ENCODE measurements at places on chromosomes 16 and 17.
A peak's percentile ranks its signal among the peaks of the same experiment; 100 is the strongest.

DNA sequence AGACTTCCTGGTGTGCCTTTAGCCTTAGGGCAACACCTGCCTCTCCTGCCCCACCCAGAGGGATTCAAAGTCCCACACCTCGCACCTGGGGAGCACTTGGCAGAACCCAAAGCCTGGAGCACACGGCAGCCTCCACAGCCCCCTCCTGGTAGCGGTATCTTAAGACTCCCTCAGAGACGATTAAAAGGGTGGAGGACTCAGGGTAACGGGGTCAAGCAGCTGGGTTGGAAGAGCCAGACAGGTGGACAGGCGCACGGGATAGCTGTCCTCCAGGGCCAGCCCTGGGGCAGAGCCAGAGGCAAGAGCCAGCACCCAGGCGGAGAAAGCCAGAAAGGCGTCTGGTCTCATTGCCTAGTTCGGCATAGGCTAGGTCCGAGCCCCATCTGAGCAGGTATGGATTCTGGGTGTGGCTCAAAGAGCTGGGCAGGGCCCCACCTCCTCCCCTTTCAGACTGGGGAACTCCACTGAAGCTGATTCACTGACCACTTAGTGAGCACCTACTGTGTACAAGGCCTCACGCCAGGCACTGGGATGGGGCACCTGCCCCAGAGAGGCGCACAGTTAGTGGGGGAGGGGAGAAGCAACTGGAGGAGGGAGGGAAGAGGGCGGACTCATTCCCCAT lies 55.0 kb upstream of the MEAK7 start:
- no peak for DNase-seq

DNA sequence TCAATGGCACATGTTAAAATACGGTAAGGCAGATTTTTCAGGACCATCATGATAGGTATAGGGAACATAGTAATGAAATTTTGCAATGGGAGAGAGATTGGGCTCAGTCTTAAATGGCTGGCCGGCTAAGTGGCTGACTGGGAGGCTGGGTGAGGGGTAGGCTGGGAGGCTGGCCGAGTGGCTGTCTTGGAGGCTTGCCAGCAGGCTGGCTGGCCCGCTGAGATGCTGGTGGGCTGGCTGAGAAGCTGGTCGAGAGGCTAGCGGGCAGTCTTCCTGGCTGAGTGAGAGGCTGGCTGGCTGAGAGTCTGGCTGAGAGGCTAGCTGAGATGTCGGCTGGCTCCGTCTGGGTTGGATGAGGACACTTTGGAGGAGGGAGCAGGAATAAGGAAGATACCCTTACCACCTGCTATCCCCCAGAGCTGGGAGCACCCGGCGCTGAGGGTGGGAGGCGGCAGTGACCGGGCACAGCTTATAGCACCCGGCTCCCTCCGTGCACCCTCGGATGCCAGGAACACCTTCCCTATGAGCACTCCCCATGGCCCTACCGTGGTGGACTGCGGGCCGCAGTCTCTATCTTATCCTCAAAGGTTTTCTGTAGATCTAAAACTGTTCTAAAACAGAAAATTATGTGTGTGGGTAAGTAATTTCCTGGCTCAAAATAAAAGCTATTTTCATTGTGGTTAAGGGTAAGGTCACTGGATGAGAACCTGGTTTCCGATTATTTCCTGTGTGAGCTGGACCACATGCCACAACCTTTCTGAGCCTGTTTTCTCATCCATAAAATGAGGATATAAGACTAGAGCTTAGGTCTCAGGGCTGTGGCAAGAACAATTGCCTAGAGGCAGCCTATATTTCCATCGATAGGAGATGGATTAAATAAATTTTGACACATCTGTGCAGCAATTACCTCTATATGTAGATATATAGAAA lies 34.5 kb upstream of the TMC5 start:
- no peak for DNase-seq

- no peak for DNase-seq
These were observed 10.8 kb downstream of the POLR2C start for GRCh38 chr16:57473176-57473840.

GRCh38 chr17:66966298-66966697 lies 1.8 kb downstream of the CACNG4 start:
- no peak for DNase-seq

GRCh38 chr17:55587608-55588139 lies 76.4 kb upstream of the SMIM36 start:
- no peak for DNase-seq

- no peak for DNase-seq
These were observed 944 bp upstream of the WFIKKN1 start for GRCh38 chr16:629833-630248.

- peak; percentile 76 for DNase-seq
These were observed 124.5 kb upstream of the ZFHX3 start for GRCh38 chr16:73172241-73172972.

DNA sequence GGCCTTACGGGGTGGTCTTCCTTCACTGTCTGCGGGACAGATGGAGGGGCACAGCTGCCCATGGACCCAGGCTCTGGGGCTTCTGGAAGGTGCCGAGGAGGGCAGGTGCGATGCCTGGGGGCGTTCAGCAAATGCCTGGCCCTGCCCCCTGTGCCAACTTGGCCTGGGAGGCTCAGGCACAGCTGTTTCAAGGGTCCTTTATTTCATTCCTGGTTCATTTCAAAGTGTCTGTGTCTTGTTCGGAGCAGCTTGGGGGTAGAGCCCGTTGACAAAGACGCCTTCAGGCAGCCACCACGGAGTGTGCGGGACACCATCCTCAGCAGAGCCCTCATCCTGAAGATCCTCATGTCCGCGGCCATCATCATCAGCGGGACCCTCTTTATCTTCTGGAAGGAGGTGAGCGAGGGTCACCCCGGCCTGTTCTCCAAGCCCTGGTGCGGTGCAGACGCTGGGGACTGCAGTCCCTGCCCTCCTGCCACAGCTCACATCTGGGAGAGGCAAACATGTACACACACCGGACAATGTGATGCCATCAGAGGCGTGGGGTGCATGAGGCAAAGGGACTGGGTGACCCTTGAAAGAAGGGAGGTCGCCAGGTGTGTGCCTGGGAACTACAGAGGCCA lies 43.9 kb downstream of the MEAK7 start:
- DNase-seq, result no peak

DNA sequence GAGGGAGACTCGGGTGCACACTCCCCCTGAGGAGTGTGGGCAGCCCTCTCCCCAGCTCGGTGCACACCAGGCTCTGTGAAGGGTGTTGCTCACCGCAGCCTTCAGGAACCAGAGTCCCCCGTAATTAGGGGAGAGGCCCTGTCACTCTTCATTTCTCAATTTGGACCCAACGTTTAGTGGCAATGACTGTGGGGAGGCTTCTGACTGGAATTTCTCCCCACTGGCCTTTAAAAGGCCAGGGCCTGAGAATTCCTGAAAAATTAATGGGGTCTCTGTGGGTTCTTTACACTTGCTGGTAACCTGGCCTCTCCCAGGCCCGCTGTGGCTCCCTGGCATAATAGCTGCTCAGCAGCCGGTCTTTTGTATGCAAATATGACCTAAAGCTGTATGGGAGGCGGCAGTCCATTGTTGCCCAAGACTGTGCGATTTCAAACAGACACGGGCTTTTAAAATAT lies 209.7 kb downstream of the MSI2 start:
- no peak for DNase-seq

DNA sequence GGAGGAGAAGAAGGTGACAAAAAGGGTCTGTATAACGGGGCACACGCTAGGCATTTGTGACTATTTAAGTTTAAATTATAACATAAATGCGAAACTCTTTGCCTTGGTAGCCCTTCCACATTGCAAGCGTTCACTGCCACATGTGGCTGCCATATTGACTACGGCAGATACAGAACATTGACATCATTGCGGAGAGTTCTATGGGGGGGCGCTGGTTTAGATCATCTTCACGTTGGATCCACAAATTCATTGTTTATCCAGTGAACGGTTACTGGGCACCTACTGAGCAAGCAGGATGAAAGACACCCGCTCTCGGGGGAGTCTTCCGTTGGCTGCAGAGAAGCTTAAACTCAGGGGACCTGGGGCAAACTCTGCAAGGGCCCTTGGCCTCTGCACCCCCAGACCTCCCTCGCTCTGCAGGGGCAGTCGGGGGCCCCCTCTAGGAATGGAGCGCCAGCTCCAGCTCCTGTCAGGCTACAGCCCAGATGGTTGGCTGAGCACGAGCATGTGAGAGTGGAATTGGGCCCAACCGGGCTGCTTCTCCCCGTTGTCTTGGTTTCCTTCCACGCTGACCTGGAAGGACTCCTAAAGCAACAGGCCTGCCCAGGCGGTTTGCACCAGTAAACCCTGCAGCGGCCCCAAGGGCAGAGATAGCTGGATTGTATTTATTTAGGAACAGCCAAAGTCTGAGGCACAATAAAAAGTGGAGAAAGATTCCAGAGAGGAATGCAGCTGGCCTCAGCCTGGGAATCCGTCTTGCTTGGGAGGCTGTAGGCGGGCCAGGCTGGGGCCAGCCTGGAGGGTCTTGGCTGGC lies 172.2 kb downstream of the SEC14L1 start:
- DNase-seq, result peak; percentile 91

- no peak for DNase-seq
These were observed 258.4 kb downstream of the MAP2K6 start for GRCh38 chr17:69672924-69673323.

DNA sequence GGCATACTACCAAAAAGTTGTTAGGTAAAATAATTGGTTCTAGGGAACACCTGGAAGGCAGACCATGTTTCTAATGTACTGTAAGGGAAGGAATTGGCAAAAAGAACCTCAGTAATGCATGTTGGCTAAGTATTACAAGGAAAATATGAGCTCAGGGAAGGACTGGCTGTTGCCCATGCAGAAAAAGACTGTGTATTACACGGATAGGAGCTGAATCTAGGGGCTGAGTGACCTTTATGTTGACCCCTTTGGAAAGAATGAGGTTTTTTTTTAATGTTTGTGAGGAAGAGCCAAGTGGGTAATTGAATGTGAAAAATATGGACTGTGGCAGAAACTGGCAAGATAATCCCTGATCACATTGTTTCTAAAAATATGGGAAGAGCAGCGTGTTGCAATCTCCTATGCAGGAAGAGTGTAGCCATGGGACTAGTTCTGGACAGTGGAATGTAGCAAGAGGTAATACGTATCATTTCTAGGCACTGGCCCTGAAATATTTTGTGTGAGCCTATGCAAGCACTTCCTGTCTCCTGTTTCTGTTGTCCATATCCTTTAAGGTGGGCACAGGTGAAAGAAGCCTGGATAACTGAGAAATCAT lies 95.1 kb upstream of the CNTNAP4 start:
- DNase-seq, result no peak

GRCh38 chr17:72658675-72659074 lies 433.8 kb downstream of the SLC39A11 start:
- no peak for DNase-seq

DNA sequence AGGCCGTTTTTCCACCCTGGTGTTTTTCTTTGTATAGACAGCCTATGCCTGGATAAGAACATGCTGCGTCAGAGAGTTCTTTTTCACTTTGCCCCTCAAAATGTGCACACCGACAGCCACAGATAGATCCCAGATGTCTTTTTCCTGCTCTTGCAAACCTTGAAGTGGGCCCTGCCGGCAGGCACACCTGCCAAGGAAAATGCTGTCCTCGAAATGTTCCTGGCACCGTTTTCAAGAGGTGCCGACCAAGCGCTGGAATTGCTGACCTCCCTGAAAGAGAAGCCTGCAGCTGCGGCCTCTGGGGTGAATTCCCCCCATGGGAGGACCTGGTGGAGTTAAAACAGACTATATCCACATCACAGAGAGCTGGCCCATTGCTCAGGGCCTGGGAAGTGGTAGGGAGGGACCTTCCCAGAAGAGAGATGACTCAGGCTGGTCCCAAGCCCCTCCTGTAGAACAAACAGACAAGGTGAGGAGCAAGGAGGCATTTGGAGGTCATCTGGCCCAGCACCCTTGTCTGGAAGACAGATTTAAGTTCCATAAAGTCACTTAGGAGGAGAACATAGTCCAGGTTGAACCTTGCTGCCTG lies 668.1 kb downstream of the MAF start:
- DNase-seq, result no peak

GRCh38 chr16:6382924-6383459 lies 949.7 kb upstream of the RBFOX1 start:
- DNase-seq, result no peak

DNA sequence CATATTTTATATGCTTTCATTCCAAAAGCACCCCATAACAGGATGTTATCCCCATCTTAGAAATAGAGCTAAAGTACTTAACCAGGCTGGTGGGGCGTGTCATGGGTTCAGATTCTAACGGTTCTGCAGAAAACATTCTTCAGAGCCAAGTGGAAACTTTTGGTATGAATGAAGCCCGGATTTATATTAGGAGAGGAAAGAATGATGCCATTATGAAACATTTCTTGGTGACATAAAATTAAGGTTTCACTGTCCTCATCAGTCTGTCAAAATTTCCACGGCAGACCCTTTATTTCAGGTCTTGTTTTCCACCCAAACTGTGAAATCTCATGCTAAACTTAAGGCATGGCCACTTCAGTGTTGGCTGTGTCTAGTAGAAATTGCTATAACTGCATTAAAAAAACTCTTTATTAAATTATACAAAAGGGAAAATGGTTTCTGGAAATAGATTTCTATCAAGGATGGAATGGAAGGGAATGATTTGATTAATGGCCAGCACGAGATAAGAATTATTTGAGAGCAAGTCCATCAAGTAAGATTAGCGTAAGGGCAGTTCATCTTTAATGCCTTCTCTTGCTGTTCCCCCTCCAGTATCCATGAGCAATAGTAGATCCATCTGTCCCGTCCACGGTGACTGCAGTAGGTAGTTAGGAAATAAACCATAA lies 11.7 kb downstream of the PRKCA start:
- no peak for DNase-seq

Measured in right lobe of liver (tissue), 6 donors.